ENCODE measurements at places on chromosomes 6 and 20.

GRCh38 chr6:51657491-51657890, 429.9 kb downstream of the PKHD1 start:
- DNase-seq, result no peak

- DNase-seq, result no peak
Measured at GRCh38 chr20:17768271-17768670, 68.5 kb downstream of the BANF2 start.

DNA sequence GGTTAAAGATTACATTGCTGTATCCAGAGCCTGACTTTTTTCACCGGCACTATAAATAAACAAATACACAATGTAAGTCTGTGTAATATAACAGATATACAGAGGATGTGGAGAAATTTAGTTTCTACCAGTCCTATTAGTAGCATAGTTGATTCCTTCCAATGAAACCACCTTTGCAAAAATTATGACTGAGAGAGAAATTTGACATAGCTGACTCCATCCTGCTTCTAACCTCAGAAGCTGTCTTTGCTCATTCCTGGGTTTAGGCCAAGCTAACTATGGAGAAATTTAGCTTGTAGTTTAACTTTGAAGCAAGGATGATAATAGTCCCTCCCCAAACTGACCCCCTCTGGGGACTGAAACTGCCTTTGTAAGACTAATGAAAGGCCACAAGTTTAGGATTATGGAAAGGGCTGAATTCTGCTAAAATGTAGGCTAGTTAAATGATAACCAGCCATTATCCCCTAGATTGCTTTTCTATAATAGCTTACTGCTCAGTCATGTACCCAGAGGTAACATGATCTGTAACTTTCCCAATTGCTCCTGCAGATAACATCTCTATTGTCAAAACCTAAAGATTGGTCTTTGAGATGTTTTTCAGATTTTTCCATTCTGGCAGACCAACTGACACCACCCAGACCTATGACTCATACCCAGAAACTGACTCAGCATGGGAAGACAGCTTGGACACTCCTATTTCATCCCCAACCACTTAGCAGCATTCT, 172.8 kb upstream of the ARG1 start:
- peak; percentile 41 for DNase-seq

GRCh38 chr20:47642118-47642517, 140.4 kb downstream of the NCOA3 start:
- no peak for DNase-seq

DNA sequence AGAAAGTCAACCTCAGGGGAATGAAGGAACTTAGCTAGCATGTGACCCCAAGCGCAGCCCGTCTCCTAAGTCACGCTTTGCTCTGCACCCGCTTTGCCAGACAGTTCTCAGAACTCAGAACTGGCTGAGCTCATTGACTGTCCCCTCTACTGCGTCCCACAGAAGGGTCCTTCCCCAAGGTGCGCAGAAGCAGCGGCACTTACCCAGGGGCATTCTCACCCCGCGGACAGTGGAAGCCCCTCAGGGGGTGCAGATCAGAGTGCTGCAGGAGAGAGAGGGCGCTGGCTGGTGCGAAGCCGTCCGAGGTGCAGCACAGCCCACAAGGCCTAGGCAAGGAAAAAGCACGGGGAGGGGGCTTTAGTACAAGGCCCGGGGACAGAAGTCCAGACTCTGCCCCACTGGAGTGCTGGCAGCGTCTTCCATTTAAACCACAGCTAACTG, 807 bp downstream of the SNHG17 start:
- no peak for DNase-seq

GRCh38 chr6:39553029-39553428, 172.2 kb downstream of the KIF6 start:
- DNase-seq, result no peak

GRCh38 chr6:159360306-159360705, 191.1 kb downstream of the FNDC1 start:
- no peak for DNase-seq

GRCh38 chr6:136158971-136159370, 91.1 kb downstream of the MTFR2 start:
- DNase-seq, result no peak

DNA sequence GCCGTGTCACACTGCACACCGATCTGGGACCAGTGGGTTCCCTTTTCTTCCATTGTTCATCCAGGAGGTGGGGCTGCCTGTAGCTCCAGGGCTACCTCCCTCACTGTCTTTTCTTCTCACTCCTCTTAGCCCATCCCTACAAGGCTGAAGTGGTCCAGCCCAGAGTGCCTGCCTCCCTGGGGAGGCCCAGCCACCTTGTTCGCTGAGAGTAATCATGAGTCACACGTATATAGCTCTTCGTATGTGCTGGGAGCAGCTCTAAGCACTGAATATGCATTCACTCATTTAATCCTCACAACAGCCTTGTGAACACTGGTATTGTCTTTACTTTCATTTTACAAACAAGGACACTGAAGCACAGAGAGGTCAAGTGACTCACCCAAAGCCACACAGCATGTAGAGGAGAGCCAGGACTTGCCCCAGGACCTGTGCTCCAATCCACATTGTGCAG, 14.7 kb upstream of the CCDC167 start:
- DNase-seq, result peak; percentile 86

- DNase-seq, result peak; percentile 59
Measured at GRCh38 chr20:3744806-3745685, 12.6 kb downstream of the HSPA12B start.

DNA sequence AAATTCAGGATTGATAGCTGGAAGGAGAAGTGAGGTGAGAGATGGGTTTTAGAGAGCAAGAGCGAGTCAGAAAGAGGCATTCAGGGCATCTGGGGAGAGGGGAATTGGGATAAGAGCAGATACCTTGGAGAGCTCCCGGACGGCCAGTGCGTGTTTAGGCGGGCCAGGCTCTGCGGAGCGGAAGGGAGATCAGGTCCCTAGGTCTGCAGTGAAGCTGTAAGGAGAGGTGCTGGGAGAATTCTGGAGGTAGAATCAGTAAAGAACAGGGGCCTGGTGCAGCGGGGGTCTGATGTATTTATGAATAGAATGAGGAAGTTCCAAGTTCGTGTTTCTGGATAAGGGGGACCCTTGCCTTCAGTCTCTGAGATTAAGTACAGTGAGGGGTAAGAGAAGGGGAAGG, 47.4 kb upstream of the FAM83D start:
- DNase-seq, result peak; percentile 30

- no peak for DNase-seq
Measured at GRCh38 chr20:35252037-35252461, 25.6 kb downstream of the MMP24 start.

DNA sequence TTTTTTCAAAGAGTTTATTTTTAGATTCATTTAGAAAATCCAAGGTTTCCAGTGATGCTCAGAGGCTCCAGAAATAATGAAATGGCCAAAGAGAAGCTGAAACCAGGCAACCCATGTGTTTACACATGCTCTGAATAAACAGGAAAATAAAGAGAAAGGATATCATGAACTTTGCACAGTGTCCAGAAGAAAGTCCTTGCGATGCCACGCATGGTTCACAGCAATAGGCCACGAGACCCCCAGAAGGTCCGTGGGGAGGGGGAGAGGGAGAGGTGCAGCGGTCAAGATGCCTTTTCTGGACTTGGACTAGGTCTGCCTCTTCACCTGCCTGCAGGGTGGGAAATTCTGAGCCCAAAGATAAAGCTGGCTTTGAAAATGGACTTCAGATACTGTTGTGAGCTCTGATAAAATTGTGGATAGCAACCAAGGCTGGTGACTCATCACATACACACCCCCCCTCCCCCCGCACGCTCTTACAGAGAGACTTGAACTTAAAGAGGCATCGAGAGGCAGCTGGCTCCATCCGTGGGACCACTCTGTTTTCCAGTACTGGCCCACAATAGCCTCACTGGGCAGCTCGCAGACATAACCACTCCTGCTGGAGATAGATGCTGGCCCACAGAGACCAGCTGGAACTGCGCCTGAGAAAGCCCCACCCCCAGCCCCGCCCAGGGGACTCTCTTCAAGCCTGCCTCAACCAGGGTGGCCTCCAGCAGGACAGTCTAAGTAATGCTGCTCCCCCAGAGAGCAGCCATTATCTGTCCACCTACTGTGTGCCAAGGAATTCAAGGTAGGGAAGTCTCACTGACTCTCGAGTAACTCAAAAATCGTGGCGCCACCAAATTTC, 21.2 kb upstream of the NFATC2 start:
- peak; percentile 42 for DNase-seq

DNA sequence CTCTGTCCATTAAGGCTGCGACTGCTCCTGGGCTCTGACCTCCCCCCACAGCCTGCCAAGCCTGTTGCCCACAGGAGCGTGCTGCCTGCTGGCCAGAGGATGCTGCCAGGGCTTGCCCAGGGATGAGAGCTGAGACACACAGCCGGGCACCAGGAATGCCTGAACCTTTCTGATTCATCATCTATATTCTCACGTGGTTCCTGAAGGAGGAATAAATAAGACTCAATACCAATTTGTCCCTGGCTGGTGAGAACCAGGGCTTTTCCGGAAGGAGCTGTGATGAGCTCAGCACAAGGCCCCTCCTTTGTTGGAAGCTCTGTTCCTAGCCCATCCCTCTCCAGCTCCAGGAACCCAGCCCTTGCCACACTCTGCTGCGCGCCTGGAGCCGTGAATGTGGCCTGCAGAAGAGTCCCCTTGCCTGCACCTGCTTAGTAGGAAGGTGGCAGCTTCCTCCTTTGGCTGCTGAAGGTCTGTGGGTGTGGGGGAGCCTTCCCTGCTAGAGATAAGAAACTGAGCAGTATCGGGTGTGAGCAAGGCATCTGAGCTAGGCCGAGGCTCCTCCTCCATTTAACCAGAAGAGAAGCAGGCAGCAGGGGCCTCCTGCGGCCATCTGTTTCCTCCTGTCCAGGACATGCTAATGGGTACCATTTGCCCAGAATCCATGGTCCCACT, 37.9 kb downstream of the SYNDIG1 start:
- no peak for DNase-seq

DNA sequence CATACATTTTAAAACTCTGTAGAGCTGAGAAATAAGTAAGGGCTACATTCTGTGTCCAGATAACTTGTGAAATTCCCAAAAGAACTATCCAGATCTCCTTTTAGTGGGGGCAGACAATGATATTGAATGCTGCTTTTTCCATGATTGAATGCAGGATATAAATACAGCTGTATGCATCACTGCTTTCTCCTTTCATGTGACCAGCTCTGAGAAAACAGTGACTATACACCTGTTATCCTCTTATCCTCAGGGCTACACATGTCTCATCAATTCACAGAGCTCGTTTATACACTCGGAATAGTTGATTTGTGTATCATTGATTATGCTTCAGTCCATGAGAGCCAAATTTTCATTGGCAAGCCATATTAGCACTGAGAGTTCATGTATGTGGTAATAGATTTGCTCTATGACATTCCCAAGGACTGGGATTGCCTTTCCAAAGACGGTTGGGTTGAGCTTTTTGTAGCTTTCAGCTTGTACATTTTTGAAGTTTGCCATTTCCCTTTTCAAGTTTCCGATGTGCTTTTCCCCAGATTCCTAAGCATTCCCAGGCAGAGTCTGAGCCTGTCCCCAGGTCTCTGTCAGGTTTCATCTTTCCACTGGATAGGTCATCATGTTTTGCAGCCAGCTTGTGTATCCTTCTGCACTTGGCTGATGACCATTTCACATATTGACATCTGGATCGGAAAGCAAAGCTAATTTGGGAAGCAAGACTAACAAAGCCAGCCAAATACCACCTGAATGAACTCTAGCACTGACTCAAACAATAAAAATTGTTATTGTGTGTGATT, 97.7 kb downstream of the RFX6 start:
- DNase-seq, result no peak

GRCh38 chr6:135567375-135568083, 70.0 kb upstream of the AHI1 start:
- DNase-seq, result no peak

DNA sequence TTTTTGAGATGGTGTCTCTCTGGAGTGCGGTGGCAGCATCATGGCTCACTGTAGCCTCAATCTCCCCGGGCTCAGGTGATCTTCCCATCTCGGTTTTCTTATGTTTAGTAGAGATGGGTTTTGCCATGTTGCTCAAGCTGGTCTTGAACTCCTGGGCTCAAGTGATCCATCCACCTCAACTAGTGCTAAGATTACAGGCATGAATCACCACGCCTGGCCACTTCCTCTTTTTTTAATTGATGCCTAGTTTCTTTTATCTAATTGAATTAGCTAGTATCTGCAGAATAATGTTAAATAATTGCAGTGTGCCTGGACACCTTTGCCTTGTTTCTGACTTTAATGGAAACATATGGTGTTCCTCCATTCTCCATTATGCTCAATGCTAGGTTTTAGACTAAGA, 38.4 kb upstream of the SLC22A16 start:
- DNase-seq, result no peak

GRCh38 chr20:63230800-63231268, 4.9 kb upstream of the BIRC7 start:
- DNase-seq, result no peak

DNA sequence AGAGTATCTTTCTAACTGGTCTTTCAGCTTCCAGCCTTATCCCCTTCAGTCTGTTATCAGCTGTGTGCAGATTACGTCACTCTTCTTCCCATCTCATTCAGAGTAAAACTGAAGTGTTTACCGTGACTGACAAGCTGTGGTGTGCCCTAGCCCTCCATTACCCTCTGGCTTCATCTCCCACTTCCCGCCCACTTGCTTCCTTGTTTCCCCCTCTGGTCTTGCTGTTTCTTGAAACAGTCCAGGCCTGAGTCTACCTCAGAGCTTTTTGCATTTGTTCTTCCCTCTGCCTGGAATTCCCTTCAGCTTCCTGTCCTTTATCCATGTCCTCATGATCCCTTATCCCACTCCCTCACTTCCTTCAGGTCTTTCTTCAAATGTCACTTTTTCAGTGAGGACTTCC, 66.9 kb downstream of the CARMIL1 start:
- DNase-seq, result no peak

DNA sequence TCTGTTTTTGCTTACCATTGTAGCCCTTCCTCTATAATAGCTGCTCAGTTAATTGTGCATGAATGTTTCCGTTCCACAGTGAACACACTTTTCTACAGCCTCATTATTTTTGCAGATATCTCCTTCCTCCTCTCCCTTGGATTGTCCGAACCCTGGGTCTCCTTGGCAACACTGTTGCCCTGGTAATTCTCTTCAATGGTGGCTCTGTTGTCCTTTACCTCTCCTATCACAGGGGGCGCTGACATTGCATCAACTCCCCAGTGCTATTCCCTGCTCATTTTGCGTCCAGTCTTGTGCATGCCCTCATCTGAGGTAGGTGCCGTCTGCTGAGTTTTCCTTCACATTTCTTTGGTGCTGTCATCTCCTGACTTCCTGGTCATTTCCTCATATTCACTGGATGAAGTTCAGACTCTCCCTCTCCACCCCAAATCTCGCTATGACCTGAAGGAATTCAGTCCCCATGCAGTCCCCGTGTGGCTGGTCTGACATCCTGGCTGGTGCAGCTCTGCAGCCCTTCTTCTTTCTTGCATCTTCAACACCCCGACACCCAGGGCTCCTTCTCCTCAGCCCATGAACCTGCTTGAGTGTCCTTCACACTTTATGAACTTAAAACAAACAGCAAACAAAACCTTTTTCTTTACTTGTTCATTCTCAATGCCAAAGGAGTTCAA, 21.1 kb downstream of the PHACTR2 start:
- no peak for DNase-seq

GRCh38 chr20:49794336-49795134, 18.1 kb upstream of the SLC9A8 start:
- peak; percentile 67 for DNase-seq

- DNase-seq, result no peak
Measured at GRCh38 chr20:13259921-13260320, 38.8 kb downstream of the ISM1 start.

GRCh38 chr6:447381-448165, 56.0 kb downstream of the IRF4 start:
- no peak for DNase-seq
